ENCODE measurements at places on chromosomes 6 and 20.

- DNase-seq: no peak
Observed at GRCh38 chr6:87628881-87629280, 38.9 kb downstream of the ORC3 start.

- DNase-seq: no peak
Observed at GRCh38 chr6:13586603-13587542, 12.5 kb downstream of the SIRT5 start.

DNA sequence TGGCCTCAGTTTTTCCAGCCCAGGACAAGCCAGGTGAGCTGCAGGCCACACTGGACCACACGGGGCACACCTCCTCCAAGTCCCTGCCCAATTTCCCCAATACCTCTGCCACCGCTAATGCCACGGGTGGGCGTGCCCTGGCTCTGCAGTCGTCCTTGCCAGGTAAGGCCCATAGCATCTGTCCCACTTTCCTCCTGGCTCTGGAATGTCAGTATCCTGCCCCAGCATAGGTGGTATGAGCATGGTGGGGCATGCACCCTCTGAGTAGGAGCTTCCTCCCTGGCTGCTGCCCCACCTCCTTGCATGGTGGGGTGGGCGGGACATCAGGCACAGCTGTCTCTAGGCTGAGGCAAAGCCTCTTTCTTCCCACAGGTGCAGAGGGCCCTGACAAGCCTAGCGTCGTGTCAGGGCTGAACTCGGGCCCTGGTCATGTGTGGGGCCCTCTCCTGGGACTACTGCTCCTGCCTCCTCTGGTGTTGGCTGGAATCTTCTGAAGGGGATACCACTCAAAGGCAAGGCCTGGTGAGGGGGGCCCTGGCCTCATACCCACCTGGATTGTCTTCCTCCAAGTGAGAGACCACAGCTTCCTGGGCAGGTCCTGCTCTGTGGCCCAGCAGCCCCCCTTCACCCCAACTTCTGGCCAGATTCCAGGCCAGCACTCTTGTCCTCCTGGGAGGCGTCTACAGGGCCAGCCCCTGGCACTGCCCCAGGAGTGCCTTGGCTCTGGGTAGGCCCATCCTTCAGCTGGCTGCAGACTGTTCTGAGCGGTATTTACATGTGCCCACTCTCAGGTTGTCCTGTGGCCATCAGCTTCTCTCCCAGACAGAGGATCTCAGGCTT lies 9.1 kb downstream of the PI16 start:
- no peak for DNase-seq

GRCh38 chr6:62626661-62627060 lies 340.6 kb upstream of the KHDRBS2 start:
- DNase-seq: no peak

DNA sequence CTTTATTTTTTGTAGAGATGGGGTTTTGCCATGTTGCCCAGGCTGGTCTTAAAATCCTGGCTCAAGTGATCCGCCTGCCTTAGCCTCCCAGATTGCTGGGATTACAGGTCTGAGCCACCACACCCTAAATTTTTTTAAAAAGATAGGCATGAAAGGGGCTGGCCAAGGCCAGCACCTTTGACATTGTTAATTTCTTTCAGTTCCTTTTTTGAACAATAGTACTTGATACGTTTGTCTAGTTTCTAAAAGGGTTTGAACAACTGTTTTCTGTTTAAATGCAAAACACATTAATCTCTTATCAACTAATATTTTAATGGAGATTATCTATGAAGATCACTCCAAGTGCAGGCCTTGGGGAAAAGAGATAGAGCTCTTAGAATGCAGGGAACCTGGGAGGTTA lies 37.6 kb upstream of the PTPRK start:
- no peak for DNase-seq

DNA sequence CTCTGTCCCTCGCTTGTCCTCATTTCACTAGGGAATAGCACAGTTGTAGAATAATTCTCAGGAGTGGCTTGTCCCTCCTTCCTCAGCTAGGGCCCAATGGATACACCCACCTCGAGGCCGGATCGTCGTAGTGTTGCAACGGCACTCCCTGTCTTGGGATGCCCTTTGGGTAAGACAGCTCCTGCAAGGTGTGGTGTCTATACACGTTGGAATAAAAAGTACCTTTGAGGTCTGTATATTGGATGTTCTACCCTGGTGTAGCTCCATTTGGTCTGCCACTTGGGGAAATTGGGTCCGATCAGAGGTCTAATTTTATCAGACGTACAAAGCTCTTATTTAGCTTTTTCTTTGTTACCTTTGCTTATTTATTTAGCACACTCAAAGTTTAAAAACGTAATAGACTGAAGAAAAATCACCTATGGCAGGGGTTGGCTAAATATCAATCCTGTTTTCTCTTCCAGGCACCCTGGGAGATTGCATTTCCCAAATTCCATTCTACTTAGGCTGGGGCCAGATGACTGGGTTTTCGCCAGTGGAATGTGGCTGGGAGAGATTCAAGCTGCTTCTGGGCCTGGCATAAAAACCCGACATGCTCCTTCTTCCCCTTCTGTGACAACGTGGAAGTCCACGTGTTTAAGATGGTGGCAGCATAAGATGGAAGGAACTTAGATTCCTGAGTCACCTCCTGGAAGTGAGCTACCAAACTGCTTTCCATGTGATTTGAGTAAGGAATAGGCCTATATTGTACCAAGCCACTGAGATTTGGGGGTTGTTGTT lies 82.3 kb upstream of the CD83 start:
- no peak for DNase-seq

DNA sequence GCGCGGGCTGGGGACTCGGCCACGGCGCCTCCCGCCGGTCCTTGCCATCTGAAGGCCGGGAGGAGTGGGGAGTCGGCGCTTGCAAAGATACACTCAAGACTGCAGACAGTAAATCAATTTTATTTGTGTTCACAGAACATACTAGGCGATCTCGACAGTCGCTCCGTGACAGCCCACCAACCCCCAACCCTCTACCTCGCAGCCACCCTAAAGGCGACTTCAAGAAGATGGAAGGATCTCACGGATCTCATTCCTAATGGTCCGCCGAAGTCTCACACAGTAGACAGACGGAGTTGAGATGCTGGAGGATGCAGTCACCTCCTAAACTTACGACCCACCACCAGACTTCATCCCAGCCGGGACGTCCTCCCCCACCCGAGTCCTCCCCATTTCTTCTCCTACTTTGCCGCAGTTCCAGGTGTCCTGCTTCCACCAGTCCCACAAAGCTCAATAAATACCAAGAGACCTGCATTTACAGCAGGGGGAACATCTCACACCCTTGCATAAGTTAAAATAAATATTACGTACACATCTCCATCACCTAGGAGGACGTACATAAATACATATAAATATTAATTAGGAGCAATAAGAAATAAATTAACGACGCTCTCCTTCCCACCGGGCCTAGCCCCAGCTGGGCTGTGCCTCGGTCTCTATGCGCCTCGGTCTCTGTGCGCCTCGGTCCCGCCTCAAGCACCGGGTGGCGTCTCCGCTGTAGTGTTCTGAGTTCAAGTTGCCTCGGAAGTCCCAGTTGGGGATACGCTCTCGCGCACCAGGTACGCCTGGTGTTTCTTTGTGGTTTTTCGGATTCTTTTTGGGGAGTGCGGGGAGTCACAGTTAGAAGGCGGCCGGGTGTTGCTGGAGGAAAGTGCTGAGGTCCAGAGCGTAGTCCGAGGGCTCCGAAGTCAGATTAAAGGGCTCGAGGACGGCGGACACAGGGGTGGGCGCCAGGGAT lies 889 bp upstream of the FLOT1 start:
- DNase-seq: peak; percentile 51

GRCh38 chr6:44235891-44236516 lies 10.9 kb upstream of the HSP90AB1 start:
- DNase-seq: no peak

DNA sequence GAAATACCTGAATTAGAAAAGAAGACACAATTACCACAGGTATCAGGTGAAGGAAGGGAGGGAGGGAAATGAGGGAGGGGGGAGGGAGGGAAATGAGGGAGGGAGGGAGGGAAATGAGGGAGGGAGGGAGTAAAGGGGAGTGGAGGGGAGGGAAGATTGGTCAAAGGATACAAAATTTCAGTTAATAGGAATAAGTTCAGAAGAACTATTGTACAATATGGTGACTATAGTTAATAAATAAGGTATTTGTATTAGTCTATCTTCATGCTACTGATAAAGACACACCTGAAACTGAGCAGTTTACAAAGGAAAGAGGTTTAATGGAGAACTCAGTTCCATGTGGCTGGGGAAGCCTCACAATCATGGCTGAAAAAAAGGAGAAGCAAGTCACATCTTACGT lies 185.7 kb downstream of the EYA2 start:
- no peak for DNase-seq

DNA sequence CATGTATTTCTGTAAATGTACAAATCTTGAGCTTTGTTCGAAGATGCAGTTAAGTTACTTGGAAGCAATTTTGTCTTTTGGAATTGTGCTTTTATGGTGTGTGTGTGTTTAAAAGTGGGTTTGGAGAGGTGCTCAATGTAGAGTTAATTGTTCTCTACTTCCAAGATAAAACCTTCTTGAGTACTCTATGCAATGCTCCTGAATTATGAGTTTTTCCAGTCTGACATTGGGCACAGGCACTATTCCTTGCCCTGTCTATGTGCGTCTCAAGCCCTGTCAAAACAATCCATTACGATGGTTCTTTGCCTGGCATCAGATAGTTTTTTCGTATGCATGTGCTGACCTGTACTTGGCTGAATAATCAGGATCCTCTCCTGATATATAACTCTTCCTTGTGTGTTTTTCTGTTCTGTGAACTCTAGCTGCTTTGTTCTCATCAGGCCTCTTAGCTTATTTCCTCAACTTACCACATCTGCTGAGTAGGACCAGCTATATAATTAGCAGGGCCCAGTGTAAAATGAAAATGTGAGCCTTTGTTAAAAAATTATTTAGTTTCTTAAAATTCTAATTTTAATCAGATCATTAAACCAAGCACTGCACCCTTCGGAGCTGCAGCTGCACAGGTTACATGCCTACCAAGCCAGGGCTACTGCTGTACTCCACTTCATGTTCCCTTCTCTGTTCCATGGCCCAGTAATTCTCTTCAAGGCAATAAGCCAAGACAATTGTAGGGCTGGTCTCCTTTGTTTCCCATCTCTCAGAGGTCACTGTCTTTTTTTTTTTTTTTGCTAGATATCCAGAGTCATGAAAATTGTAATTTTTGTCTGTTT lies 160.1 kb downstream of the ZFAND3 start:
- DNase-seq: no peak

- DNase-seq: no peak
Observed at GRCh38 chr6:30951907-30952469, 11.2 kb downstream of the MUCL3 start.

DNA sequence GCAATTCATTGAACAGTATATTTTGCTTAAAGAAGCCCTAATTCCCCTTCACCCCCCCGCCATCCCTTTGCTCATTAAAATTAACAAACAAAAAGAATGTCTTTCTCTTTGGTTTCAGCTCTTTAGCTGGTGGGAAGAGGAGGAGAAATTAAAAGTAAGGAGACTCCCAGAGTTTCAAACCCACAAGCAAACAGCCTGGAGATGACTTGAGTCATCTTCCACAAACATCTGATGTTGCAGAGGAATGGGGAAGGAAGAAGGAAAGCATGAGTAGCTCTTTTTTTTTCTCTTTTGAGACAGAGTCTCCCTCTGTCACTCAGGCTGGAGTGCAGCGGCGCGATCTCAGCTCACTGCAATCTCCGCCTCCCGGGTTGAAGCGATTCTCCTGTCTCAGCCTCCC lies 189.6 kb downstream of the ADAT2 start:
- no peak for DNase-seq

DNA sequence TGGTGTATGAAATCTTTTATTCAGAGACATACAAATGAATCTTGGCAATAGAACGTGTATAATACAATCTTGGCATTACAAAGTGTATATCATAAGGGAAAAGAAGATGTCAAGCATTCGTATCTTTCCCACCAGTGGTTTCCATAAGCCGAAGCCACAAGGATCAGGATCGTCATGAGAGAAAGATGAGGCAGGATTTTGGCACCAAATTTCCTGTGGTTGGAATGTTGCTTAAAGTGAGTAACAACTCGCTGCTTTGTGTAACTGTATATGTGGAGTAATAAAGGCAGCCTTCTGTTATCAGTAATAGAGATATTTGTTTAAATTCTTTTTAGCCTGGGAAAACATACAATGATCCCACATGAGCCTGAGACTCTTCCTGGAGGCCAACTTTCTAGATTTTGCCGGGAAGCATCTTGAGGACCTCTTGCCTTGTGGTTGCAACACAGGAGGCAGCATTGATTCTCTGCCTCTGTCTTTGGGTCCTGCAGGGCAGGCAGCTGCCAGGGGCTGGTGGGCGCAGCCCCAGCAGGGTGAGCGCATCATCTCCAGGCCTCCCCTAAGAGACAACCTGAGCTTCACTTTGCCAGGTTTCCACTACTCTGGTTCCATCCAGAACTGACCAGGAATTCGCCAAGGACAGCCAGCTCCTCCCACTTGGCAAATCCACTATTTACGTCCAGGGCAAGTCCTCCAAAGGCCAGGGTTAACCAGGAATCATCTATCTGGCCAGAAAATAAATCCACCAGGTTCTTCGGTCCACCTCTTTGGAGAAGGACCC lies 230.9 kb upstream of the SULF2 start:
- no peak for DNase-seq

DNA sequence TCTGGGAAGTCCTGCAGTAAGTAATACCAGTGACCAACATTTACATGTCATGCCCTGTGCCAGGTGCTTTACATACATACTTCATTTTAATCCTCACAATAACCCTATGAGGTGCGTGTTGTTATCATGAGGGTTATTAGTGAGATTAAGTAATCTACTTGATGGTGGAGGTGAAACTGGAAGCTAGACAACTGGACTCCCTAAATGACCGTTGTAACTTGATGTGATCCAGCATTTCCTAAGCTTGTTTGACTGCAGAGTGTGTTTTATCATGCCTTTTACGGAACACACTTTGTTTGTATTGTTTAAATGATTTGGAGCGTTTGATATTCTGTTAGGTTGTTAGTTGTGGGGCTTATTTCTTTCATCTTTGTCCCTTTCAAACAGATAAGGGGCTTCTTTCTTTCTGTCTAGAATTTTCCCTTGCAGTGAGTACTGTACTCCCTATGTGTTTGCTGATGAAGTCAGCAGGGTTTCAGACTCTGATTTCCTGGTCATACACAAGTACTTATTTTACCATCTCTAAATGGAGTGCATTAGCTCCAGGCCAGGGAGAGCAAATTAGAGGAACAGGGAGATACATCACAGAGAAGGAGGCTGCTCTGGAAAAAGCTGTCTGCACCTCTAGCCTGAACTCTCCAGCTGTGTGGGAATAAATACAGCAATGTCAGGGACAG lies 29.7 kb downstream of the CHMP4B start:
- DNase-seq: no peak

- no peak for DNase-seq
Observed at GRCh38 chr6:120410586-120410985, 923.7 kb downstream of the TBC1D32 start.
